Stimulated activated CD4-positive, alpha-beta T cell treated with anti-CD3 and anti-CD28 coated beads, TNF-alpha, amount 100 ng/mL, for 48 hours (primary cell): ENCODE measurements at places on chromosomes 7 and 10.

DNA sequence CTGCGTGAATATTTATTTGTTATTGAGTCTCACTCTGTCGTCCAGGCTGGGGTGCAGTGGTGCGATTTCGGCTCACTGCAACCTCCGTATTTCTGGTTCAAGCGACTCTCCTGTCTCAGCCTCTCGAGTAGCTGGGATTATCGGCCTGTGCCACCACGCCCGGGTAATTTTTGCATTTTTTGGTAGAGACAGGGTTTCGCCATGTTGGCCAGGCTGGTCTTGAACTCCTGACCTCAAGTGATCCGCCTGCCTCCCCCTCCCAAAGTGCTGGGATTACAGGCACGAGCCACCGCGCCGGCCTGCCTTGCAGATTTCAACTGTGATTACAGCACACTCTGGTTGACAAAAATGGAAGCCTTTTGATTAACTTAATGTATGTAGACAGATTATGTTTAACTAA, 730.0 kb upstream of the VSTM2A start:
- no peak for DNase-seq

DNA sequence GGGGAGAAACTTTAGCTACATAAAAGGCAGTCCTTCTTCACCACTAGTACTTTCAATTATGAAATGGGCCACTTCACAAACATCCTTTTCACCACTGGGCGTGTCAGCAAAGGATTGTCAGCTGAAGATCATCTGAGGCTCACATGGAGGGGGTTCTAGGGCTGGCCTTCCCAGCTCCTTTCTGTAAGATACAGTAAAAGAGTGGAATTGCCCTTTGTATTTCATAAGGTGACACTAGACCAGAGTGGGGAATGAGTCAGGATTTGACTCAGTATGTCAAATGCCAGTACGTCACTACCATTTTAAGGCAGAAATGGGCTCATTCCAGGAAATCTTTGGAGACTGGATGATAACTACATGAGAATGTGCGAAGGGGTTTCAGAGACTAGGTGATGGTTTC, 21.2 kb upstream of the BLOC1S2 start:
- no peak for DNase-seq

GRCh38 chr7:103771294-103771693, 218.2 kb downstream of the RELN start:
- DNase-seq, result no peak

- no peak for DNase-seq
These were observed 695.5 kb upstream of the SEMA3D start for GRCh38 chr7:85882335-85882734.

GRCh38 chr7:4709187-4709586, 27.1 kb downstream of the FOXK1 start:
- DNase-seq, result no peak

- no peak for DNase-seq
These were observed 18.8 kb upstream of the ZNF273 start for GRCh38 chr7:64884085-64884912.

GRCh38 chr7:92680442-92680841, 90.3 kb upstream of the FAM133B start:
- DNase-seq, result no peak

DNA sequence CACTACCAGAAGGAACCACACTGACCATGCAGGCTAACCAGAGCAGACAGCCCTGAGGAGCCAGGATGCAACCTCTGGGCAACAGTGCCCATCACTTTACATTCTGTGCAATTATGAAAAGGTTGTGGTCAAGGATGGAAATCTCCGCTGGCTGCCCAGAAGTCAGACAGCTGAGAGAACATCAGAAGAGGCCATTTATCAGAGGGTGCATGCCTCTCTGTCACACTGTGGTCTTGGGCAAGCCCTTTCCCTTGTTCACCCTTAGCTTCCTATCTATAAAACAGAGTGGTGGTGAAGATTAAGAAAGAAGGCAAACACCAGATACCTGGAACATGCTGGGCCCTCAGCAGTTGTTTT, 120.7 kb upstream of the GDF10 start:
- DNase-seq, result no peak

DNA sequence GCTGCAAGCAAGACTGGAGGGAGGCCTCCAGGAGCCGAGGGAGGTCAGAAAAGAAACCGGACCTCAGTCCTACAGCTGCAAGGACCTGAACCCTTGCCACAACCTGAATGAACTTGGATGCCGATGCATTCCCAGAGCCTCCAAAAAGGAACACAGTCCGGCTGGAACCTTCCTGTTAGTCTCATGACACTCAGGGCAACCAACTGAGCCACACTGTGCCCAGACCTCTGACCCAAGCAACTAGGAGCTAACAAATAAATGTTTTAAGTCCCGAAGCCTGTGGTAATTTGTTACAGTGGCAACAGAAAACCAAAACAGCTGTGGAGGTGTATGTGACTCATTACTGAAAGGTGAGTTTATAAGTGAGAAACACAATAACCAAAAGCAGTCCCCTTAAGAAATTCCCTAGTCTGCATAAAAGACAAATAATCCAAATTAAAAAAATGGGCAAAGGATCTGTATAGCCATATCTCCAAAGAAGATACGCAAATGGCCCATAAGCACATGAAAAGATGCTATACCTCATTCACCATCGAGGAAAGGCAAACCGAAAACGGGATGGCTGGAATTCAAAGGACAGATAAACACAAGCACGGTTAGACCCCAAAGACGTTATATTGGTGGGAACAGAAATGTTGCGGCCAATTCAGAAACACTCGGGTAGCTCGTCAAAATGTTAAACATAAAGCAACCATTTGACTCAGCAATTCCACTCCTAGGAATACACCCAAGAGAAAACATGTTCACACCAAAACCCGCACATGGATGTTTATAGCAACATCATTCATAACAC, 24.8 kb downstream of the GNA12 start:
- DNase-seq, result no peak

- DNase-seq, result no peak
These were observed 46.6 kb upstream of the IGFBP3 start for GRCh38 chr7:45967591-45968157.

DNA sequence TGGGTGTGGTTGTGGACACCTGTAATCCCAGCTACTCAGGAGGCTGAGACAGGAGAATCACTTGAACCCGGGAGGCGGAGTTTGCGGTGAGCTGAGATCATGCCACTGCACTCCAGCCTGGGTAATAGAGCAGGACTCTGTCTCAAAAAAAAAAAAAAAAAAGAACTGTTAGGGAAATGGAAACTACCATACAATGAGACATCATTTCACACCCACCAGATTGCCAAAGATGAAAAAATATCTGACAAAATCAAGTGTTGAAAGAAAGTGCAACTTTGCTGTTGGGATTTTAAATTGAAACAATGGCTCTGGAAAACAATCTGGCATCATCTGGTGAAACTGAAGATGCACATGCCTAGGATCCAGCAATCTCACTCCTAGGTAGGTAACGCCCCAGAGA, 16.1 kb upstream of the MALSU1 start:
- no peak for DNase-seq

DNA sequence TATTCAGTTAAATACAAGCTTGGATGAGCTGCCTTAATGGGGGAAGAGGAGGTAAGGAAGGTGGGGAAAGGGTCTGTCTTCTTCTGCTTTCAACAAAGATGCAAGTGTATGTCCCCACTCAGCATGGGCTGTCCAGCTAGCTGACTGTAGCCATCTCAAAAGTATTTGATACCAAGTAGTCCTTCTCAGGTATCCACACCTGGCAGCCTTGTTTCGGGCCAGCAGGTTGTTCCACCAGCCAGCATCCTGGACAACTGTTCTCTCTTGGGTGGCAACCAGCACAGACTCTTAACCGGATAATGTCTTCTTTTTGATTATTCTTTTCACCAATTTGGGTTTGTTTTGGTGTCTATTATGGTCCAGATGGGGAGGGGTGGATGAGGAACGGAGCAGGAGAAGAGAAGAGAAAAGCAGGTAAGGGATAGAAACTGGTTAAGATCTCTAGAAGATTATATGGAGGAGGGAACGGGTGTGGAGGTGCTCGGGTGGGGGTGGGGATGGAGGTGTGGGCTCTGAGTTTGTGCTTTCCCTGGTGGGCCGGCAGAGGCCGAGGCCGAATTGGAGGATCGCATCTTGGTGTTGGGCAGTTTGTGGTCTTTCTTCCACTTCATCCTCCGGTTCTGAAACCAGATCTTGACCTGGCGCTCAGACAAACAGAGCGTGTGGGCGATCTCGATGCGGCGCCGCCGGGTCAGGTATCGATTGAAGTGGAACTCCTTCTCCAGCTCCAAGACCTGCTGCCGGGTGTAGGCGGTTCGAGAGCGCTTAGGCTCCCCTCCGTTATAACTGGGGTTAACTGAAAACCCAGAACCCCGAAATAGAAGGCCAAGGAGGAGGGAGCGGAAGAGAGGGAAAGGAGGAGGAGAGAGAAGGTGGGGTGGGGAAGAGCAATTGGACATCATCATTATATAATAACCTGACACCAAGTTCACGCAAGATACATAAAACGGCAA, 1.5 kb downstream of the HOXA4 start:
- no peak for DNase-seq

DNA sequence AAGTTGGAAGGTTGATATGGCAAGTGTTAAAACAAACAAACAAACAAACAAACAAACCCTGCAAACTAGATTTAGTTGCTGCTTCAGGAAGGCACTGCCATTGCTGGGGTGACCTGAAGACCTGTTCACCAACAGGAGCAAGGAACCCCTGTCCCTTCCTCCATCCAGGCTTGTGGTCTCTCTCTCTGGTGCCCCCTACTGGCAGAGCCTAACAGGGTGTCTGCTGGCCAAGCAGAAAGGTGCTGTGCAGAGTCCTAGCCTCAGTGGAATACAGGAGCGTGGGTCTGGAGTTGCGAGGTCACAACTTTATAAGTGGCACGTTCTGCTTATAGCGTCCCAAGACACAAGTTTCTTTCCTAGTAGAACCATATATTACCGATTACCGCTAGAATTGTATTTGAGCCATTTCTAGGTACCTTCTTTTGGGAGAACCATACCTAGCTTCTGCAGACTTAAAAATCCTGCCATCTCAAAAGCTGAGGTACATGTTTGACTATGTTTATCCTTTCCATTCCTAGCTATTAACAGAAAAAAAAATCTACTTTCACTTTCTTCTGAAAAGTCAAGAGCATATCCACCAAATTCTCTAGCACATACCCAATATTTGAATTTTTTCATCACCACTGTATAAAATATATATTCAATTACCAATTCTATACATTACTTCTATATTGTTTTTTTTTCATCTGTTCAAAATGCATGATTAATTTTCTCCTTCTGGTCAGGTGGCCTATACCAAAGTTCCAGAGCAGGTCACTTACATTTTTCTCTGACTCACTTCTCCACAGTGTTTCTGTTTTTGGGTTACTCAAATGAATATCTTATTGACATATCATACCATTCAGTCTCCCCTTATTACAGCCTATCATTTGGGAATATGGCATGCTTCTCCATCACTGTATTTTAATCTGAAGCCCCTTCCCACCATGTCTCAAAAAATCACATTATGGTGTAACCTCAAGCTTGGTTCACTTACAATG, 29.1 kb upstream of the CALD1 start:
- DNase-seq, result peak; percentile 61

GRCh38 chr7:55160539-55160938, 141.7 kb downstream of the EGFR start:
- no peak for DNase-seq

GRCh38 chr7:24827589-24827988, 70.3 kb upstream of the GSDME start:
- DNase-seq, result no peak

DNA sequence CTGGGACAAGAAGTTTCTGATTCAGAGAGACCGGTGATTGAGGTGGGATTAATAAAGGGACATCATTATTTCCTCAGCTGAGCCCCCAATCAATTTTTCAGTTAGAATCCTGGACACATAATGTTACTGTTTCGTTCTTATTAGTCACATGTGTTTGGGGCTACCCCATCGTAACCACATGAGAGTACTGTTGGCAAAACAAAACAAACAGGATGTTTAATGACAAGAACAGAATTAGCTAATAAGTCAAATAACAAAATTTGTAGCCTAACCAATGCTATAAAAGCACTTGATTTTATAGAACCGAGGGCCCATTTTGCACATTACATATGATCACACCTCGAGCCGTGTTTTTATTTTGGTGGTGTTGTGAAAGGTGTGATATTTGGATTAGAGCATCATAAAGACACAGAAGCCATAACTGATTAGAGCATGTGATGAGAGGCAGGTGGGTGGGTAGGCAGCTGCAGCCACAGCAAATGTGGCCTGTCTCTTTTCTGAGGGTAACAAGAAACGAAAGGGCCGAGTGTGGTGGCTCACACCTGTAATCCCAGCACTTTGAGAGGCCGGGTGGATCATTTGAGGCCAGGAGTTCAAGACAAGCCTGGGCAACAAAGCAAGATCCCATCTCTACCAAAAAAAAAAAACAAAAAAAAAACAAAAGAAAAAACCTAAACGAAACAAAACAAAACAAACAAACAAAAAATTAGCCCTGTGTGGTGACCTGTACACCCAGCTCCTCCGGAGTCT, 1.8 kb upstream of the VWC2 start:
- no peak for DNase-seq

- DNase-seq, result no peak
These were observed 5.2 kb downstream of the TAX1BP1 start for GRCh38 chr7:27745064-27745583.

DNA sequence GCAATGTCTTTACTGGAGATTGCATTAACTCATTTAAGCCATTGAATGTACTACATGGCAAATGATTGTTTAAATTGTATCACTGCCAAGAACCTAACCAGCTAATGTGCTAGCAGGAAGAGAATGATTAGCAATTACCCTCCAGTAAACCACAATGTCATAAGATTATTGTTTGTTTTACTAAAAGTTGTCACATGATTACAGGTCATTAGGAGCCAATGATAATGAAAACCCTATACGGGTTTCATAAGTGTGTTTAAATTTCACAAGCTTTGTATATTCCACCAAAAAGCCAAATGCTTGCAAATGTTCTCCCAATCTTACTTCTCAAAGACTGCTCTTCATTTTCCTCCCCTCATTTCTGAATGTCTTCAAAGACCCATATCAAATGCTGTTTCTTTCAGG, 76.5 kb upstream of the PPP1R3C start:
- DNase-seq, result no peak

- DNase-seq, result no peak
These were observed 187.9 kb downstream of the SNX10 start for GRCh38 chr7:26479581-26479980.

DNA sequence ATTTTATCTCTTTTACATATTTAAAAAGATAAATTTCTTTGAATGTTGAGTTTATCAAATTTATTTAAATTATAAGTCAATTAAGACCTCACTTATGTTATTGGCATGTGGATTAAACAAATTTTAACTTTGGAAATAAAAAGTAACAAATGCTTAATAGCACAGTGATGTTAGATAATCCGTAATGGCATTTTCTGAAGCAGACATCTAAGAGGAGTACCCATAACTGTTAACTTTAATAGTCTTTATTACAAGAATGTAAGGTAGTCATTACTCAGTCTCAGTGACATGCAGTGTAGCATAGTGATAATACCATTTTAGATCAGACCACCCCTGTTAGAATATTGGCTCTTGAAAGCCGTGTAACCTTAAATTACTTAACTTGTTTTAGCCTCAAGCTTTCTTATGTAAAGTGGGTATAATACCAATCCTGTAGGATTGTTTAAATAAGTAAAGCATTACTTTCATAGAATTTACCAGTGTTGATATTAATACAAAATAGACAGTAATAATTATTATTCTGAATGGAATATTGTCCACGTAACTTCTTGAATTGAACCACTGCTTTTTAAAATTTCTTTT, 4.3 kb downstream of the PHYHIPL start:
- DNase-seq, result no peak
